ENCODE measurements at places on chromosomes 4 and X.

DNA sequence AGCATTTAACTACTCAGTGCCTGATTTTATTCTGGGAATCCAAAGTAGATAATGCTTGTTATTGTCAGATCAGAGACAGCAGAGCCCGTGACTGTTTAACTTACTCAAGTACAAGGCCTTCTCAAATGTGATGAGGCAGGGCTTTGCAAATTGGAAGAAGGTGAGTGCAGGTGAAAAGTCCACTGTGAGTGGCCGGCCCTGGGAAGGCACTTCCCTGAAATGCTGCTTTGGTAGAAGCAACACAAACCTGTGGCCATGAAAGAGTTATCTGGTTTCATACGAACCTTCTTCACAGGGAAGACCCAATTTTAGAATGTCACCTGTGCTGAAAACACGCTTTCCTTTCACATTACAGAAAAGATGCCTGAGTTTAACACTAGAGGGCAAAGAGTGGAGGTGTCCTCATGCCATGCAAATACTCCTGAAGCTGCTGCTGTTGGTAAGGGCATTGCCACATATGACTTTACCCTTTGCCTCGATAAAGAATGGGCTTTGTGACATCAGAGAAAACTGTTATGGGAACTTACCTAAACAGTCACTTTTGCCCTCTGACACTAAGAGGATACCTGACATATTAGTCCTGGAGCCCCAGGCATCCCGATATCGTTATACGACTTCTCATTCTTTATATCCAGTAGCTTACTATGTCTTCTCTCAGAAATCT, 8.0 kb downstream of the PPARGC1A start:
- no peaks in the 10 kb centered on the region for H3K4me1 ChIP-seq
- DNase-seq, result no peak
- H3K4me3 ChIP-seq, result no peak overlapping the region
- no peak overlapping the region for H3K27ac ChIP-seq

DNA sequence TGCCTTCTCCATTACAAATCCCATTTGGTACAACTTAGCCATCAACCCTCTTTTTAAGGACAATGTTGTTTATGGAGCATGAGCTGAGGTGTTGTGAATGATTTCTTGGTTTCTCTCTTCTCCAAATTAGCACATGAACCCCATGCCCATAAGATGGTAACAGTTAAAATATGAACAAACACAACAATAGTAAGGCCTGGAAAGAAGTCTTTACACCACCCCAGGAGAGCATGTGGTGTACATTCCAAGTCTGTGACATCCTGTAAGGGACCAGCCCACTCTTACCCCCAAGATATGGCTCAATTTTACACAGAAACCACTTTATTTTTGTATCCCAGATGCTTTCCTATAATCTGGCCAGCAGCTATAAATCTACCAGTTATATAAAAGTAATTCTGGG, 226.1 kb downstream of the COX18 start:
- H3K27me3 ChIP-seq, result no peaks in the 10 kb centered on the region
- no peak overlapping the region for H3K4me3 ChIP-seq
- no peak for DNase-seq
- no peaks in the 10 kb centered on the region for H3K4me1 ChIP-seq
- no peak overlapping the region for H3K27ac ChIP-seq

- H3K27ac ChIP-seq, result no peak overlapping the region
- H3K36me3 ChIP-seq, result no peaks in the 10 kb centered on the region
- H3K4me1 ChIP-seq, result no peaks in the 10 kb centered on the region
- no peaks in the 10 kb centered on the region for H3K27me3 ChIP-seq
- no peak for DNase-seq
Measured at GRCh38 chrX:82320569-82320968, 1118.7 kb downstream of the SH3BGRL start.

DNA sequence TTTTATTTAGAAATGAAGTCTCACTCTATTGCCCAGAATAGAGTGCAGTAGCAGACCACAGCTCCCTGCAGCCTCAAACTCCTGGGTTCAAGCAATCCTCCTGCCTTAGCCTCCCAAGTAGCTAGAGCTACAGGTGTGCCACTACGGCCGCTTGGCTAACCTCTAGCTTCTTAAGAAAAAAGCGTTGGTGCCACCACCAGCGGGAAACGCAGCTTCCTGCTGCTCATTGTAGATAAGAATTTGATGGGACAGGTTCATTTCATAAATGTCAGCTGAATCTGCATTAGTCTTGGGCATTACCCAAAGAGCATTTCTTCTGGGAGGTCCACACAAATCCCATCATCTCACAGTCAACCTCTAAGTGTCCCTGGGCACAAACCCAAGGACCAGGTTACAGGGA, 33.2 kb upstream of the NAP1L5 start:
- no peaks in the 10 kb centered on the region for H3K27me3 ChIP-seq
- DNase-seq, result no peak
- peaks cover 20% of the 10 kb centered on the region for H3K36me3 ChIP-seq
- H3K4me1 ChIP-seq, result no peaks in the 10 kb centered on the region
- H3K27ac ChIP-seq, result no peak overlapping the region

DNA sequence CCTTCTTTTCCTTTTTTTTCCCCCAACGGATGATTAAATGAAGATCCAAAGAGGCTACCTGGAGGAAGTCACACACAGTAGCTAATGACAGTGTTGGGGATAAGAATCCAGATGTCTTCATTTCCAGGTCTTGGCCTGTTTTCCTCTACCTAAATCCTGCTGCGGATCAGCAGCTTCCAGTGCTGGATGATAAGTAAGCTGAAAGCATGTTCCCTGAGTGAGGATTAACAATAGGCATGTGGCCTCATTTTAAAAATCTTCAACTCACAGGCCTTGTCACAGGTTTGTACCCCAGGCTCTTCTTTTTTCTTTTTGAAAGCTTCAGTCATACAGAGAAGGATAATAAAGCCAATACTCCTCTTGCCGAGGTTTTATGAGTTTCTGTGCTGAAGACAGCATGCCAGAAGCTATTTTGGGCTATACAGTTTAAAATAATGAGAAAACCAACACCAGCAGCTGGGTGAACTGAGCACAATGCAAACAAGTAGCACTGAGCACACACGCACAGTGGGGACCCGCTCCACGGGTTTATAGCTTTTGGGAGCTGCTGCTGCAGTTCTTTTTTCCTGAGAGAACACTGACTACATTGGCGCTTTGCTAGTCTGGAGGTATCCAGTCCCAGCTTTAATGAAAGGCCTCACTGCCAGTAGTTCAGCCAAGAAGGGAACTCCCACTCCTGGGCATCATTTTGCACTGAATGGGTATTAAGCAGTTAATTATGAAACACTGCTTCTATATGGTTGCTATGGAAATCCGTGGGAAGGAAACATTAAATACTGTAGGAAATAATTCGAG, 184.2 kb upstream of the CTSO start:
- H3K4me1 ChIP-seq, result no peaks in the 10 kb centered on the region
- no peaks in the 10 kb centered on the region for H3K27me3 ChIP-seq
- no peak overlapping the region for H3K4me3 ChIP-seq
- no peak overlapping the region for H3K27ac ChIP-seq
- no peaks in the 10 kb centered on the region for H3K36me3 ChIP-seq
- DNase-seq, result no peak

- H3K4me1 ChIP-seq, result no peaks in the 10 kb centered on the region
- DNase-seq, result no peak
- no peaks in the 10 kb centered on the region for H3K36me3 ChIP-seq
- no peak overlapping the region for H3K4me3 ChIP-seq
- no peak overlapping the region for H3K27ac ChIP-seq
Measured at GRCh38 chrX:7219153-7219705, 71.3 kb upstream of the PUDP start.

Data from CD8-positive, alpha-beta memory T cell (primary cell).